Uterus (tissue), 4 donors: ENCODE measurements at places on chromosomes 2 and 18. TPM values are rescaled to one million over a fixed set of nuclear protein-coding genes. Genes with fewer than 3 reads are reported as not detected.

DNA sequence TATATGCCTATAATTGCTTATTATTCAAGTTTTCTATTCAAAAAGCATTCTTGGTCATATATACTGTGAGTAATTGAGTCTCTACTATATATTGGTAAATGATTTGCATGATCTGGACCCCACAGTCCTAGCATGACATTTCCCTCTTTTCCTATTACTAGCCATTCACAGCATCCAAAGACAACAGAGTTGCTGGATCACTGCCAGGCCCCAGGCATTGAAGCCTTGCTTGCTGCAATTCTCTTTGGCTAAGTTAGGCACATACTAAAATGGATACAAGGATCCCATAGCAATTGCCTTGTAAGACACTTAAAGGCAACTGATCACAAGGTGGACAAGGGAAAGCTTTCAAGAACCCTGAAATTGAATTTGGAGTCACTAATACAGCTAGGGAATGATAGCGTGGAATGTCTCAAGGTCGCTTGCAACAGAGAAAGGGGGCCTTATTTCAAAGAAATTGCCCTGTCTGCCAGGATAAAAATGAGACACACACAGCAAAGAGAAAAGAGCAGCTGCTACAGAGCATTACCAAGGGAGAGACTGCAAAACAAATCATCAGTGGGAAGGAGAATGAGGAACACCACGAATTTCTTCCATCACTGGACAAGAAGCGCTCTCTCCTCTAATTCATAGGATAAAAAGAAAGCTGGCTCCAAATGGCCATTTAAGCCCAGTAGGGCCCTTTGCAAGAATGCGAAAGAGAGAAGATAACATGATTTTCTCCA lies 77.1 kb upstream of the EPHA4 start:
- DNase-seq, result no peak

DNA sequence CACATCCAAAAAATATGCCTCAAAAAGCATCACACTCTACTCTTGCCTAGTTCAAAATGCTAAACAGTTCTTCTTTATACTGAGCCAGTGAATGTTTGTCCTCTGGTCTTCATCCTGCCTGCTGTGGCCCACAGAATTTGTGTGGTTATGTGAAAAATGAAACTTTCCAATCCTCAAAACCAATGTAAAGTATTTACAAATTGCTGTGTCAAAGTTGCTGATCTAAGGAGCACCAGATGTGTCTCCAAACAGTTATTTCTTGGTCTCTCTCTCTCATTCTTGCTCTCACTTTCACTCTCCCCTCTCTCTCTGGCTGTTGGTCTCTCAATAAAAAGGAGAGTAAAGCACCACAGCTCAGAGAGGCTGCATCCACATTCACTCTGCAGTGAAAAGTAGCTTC lies 23.0 kb downstream of the EPHA4 start:
- DNase-seq, result no peak

- no peak for DNase-seq
These were observed 139.3 kb upstream of the CREB1 start for GRCh38 chr2:207390302-207391095.

DNA sequence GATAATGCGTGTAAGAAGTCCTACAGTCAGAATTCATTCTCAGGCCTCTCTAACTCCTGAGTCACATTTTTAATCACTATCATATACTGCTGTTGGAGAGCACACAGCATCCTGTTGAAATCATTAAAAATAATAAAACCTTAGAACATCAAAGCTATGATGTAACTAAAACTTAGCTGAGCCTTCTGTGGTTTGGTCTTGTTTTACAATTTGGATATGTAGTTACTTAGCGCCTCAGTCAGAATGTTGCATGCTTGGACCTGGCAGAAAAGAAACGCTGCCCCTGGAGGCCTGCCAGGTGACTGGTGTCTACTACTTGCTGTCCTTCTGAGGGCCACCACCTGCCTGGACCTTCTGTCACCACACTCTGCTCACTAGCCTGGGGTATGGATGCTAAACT lies 261.1 kb upstream of the RASGRP3 start:
- no peak for DNase-seq

- DNase-seq, result no peak
These were observed 294.9 kb upstream of the CYRIA start for GRCh38 chr2:16960579-16960978.

Gene NOL4
- total RNA-seq, result not detected

Gene TMEM178A
- total RNA-seq, result not detected
